T-helper 17 cell (primary cell): ENCODE measurements at places on chromosomes 3 and 15. TPM values are rescaled to one million over a fixed set of nuclear protein-coding genes. Genes with fewer than 3 reads are reported as not detected.

The FBLN2 gene
- not detected for total RNA-seq

DNA sequence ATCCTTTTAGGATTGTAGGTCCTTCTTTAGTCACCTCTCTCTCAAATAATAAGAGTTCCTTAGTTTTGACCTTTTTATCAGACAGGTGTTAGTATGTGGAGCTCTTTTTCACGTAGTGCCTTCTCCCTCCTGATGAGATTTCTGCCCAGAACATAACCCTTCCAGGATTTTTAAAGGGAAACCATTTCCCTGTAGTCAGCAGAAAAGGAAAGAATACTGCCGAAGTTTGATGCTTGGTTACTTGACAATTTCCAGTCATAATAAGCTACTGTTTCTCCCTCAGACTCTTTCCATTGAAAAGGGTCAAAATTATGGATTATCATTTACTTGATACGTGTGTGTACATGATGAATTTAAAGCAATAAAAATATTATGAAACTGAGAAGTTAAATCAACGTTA lies 73.1 kb downstream of the VPS8 start:
- peaks cover 11% of the 10 kb centered on the region for H3K36me3 ChIP-seq
- H3K27me3 ChIP-seq, result no peaks in the 10 kb centered on the region
- peak overlapping the region; percentile 21 for H3K27ac ChIP-seq
- H3K4me1 ChIP-seq, result peaks cover 3% of the 10 kb centered on the region
- H3K4me3 ChIP-seq, result no peak overlapping the region

GRCh38 chr3:195867631-195868335 lies 40.6 kb downstream of the TNK2 start:
- no peak overlapping the region for H3K27ac ChIP-seq
- H3K4me1 ChIP-seq, result peaks cover 3% of the 10 kb centered on the region
- H3K4me3 ChIP-seq, result no peak overlapping the region

DNA sequence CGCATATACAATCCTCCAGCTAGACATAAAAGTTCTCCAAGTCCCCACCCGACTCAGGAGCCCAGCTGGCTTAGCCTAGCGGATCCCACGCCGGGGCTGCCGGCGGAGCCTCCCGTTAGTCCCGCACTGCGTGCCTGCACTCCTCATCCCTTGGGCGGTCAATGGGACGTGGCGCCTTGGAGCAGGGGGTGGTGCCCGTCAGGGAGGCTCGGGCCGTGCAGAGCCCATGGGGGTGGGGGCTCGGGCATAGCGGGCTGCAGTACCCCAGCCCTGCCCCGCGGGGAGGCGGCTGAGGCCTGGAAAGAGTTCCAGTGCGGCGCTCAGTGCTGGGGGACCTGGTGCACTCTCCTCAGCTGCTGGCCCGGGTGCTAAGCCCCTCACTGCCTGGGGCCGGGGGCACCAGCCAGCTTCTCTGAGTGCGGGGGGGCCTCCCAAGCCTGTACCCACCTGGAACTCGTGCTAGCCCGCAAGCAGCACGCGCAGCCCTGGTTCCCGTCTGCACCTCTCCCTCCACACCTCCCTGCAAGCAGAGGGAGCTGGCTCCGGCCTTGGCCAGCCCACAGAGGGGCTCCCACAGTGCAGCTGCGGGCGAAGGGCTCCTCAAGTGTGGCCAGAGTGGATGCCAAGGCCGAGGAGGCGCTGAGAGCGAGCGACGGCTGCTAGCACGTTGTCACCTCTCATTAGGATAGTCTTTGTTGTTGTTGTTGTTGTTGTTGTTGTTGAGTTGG lies 12.2 kb upstream of the CCDC50 start:
- no peak overlapping the region for H3K4me3 ChIP-seq
- H3K27ac ChIP-seq, result no peak overlapping the region
- H3K27me3 ChIP-seq, result no peaks in the 10 kb centered on the region
- no peaks in the 10 kb centered on the region for H3K36me3 ChIP-seq
- DNase-seq, result no peak

- DNase-seq, result no peak
- no peak overlapping the region for H3K4me3 ChIP-seq
- peaks cover 33% of the 10 kb centered on the region for H3K27me3 ChIP-seq
- no peaks in the 10 kb centered on the region for H3K36me3 ChIP-seq
- H3K4me1 ChIP-seq, result no peaks in the 10 kb centered on the region
These were observed 193.1 kb downstream of the ABHD5 start for GRCh38 chr3:43883729-43884396.
